ENCODE measurements at places on chromosomes 12 and 14.
A peak's percentile ranks its signal among the peaks of the same experiment; 100 is the strongest.

DNA sequence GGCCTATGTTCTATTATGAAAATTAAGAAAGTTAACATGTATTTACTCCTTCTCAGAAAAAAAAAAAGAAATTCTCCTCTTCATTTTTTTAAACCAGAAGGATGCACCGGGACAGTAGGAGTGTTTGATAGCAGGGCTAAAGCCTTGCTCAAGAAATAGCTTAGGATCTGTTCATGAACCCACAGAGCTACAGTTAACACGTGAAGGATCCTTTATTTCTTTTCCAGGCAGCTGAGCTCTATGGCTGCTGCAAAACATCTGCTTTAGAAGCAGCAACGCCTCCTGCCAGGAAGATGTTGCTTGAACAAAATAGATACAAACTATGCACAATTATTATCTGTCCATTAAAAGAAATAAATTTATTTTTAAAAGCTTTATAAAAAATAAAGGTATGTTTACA is 254.8 kb downstream of the PRKD1 start:
- no peak for DNase-seq

DNA sequence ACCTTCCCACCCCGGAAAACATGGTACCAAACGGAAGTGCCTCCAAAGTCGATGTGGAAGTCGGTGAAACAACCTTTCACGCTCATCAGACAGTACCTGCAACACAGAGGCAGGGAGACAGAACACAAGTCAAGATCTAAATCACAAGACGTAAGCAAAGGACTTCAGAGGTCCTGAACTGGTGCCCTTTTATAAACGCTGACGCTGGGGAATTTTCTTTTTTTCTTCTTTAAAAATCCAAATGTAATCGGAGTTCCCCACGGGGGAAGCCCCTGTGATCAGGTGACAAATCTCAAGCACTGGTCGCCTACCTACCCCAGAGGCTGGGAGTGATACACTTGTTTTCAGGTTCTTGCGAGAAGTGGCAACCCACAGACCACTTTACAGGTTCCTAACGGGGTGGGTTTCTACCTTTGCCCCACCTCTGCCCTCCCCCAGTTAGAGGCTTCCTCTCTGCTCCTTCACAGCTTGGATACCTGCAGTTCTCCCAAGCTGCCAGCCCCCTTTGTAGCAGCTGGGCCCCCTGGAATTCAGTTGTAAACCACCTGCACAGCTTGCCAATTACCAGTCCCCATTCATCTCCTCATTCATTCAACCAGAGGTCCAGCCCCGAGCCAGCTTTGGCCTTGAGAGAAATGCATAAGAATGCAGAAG is 46.2 kb downstream of the KDM2B start:
- DNase-seq, result no peak

DNA sequence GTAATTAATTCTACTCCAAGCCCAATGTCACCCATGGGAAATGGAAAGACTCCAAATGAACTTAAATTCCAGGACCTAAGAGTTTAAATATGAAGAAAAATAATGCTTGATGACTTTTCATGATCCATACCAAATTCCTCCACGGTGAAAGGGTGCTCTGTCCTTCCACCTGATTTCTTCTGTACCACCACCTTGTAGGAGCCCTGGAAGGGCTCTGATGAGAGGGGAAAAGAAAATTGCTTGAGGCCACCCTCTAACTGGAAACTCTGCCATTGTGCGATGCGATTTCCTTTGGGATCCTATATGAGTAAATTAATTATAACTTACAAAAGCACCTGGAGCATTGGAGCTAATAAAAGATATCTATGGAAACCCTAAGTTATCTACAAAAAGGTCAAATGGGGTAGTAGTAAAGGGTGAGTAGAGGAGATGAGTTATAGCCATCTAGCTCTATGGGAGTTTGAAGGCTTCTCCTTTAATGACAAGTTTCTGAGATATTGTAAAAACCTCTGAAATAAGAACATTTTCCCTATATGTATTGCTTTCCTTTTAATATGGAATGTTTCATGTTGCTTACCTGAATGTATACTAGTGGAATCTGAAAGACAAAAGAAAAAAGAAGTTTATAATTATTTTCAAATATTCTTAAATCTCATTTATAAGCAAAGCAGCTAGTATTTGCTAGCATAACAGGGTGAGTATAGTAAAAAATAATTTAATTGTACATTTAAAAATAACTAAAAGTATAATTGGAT is 5.8 kb downstream of the A2M start:
- DNase-seq, result no peak

- no peak for DNase-seq
Measured at GRCh38 chr12:91926848-91927247, 218.8 kb downstream of the BTG1 start.

- DNase-seq, result peak; percentile 33
Measured at GRCh38 chr14:67240168-67240932, 885 bp upstream of the PALS1 start.

GRCh38 chr12:112684742-112685141 is 106.8 kb upstream of the RPH3A start:
- no peak for DNase-seq

DNA sequence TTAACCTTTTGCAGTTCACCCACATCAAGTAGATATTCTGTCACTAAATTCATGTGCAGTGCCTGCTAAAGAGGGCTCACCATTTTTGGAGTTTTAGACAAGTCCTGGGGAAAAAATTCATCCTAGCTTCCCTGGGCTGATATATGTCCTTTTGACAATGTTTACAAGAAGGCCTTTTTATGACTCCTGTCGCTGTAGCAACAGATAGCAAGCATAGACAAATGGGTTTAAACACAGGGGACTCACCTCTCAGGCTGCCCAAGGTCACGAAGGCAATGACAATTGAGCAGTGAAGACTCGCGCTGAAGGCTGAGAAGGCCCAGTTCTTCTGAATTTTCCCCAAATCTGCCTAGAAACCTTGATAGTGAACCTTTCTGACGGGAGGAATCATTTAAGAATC is 150.7 kb upstream of the CPM start:
- no peak for DNase-seq

GRCh38 chr12:112117685-112118084 is 7.7 kb upstream of the TRAFD1 start:
- no peak for DNase-seq

GRCh38 chr12:129075460-129076208 is 222.4 kb downstream of the GLT1D1 start:
- peak; percentile 19 for DNase-seq

- no peak for DNase-seq
Measured at GRCh38 chr12:27331927-27332324, 710 bp upstream of the BMAL2 start.

GRCh38 chr12:107317751-107318555 is 224.6 kb upstream of the CRY1 start:
- DNase-seq, result peak; percentile 96

DNA sequence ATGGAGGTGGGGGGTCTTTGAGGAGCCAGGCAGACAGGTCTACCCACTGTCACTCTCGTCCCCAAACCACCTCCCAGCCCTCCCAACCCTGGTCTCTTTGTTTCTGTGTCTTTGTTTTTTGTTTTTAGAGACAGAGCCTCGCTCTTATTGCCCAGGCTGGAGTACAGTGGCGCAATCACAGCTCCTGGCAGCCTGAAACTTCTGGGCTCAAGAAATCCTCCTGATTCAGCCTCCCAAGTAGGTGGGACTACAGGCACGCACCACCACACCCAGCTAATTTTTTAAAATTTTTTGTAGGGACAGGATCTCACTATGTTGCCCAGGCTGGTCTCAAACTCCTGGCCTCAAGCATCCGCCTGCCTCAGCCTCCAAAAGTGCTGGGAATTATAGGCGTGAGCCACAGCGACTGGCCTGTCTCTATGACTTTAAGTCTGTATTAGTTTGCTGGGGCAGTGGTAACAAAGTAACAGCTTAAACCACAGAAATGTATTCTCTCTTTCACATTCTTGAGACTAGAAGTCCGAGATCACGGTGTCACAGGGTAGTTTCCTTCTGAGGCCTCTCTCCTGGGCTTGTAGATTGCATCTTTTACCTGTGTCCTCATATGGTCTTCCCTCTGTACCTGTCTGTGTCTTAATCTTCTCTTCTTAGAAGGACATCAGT is 26.1 kb downstream of the DTX1 start:
- peak; percentile 19 for DNase-seq

DNA sequence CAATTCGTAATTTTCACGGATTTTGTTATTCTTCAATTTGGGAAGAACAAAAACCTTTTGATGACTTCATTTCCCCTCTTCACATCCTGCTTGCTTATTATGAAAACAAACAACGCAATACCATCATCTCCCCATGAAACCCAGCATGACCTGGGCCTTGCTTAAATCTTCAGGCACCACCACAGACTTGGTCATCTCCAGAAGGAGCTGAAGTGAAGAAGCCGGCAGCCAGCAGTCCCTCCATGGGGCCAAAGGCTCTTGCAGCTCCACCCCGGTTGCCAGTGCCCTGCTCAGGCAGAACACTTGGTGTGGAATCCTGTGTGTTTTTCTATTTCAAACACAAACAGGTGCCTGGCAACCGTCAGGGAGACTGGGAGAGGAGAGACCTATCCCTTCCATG is 982.9 kb upstream of the TMEM132C start:
- no peak for DNase-seq

DNA sequence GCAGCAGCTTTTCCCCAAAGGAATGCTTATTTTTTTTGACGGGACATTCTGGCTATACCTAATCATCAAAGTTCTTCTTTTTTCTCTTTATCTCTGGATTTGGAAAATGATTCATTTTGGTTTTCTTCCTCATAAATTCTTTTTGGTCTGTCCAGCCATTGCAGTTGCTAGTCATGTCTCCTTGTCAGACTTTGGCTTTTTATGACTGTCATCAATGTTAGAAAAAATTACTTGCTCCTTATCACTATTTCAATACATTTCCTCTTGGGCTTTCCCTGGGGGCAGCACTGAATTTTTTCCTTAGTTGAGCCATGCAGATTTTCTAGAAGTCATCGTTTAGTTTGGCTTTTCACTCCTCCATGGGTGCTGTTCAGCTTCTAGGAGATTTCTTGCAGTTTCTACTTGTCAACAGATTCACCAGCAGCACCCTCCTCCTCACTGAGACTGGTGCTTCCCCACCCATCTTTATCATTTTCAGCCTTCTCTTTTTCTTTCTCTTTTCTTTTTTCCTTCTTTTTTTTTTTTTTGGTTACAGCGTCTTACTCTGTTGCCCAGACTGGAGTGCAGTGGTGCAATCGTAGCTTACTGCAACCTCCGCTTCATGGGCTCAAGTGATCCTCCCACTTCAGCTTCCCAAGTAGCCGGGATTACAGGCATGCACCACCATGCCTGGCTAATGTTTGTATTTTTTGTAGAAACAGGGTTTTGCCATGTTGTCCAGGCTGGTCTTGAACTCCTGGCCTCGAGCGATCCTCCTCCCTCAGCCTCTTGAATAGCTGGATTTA is 5.2 kb downstream of the ADIPOR2 start:
- no peak for DNase-seq

DNA sequence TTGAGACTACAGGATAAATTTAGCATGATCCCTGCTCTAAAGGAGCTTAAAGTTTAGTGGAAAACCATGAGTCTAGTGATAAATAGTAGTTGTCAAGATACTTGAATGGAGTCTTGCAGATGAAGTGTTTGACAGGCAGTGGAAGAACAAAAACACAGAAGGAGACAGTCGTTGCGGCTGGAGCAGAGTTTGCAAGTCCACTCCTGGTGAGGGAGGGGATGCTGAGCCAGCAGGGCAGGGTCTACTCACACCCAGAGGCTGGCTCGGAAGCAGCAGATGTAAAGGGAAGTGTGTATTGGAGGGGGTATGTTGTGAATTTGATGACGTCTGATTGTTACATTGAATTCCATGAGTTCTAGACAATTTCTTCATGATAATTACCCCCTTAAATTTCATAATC is 61.3 kb downstream of the TRAF3 start:
- no peak for DNase-seq

DNA sequence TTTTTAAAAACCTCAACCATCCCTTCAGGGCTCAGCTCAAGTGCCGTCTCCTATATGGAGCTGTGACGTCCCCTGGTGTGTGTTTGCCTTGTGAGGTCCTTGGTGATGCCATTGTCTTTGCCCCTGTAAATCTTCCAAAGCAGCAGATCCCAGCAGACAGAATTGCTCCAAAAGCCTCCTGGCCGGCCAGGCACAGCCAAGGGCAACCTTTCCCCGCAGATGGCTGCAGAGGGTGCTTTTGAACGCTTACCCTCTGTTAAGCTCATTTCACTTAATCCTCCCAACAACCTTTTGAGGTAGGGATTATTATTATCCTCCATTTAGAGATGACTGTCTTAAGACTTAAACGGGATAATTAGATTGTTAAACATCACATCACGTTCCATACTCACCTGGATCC is 51.4 kb downstream of the RFX4 start:
- peak; percentile 96 for DNase-seq

DNA sequence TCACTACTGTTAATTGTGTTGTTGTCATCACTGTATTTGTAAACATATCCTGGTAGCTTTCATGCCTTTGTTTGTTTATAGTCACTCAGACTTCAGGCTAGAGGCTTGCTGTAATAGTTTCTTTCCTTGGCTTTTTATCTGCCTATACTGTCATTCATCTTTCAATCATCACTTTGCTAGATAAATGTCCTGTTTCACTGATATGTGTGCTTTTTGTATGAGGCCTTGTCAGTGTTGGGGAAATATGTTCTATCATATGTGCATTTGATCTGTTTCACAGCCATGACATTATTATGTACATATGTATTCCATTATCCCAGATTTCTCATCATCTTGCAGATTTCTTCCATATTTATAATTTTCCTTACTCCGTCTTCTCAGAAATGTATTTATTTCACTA is 558.9 kb upstream of the LRFN5 start:
- no peak for DNase-seq

DNA sequence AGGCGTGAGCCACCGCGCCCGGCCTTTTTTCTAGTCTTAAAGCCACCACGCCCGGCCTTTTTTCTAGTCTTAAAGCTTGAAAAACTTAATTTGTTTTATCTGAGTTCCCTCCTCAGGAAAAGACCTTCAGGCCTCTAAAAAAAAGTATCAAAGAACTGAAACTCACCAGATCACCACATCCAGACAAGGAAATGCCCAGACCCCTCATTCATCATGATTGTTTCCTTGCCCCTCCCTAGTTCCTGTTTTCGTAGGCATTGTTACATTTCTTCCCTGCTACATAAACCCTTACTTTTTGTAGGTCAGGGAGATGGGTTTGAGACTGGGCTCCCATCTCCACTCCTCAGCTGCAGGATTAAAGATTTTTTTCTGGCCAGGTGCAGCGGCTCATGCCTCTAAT is 21.1 kb upstream of the VWF start:
- no peak for DNase-seq
